ENCODE measurements at places on chromosomes 3 and 15.

DNA sequence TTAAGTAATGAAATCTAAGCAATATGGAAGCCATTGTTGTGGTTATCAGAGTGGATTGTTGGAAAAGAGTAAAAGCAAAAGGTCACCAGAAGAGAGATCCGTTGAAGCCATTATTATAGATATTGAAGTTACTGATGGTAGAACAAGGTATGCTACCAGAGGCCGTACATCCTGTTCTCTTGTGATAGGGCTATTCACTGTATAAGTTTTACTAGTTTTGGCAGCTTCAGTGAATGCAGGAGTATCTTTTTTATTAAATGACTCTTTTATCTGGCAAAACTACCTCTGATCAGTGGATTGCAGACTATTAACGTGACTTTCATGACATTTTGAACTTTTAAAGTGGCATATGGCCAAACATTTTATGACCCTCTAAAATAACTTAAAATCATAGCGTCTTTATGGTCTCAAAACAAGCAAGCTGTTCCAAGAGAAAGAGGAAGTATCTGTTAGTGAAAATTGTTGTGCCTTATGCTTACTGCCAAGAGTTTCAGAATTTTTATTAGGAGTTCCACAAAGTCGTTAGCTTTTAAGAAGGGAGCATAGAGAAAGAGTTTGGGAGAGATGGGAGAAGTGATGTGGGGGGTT is 102.9 kb downstream of the LRRC49 start:
- no peak for DNase-seq

DNA sequence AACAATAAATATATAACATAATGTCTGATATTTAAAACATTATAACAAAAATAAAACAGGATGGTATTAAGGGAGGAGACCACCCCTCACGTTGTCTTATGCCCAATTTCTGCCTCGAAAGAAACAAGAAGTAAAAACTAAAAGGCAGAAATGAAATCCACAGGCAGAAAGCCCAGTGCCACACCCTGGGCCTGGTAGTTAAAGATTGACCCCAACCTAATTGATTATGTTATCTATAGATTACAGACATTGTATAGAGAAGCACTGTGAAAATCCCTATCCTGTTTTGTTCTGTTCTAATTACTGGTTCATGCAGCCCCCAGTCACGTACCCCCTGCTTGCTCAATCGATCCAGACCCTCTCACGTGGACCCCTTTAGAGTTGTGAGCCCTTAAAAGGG is 22.3 kb upstream of the ACP3 start:
- DNase-seq = no peak

DNA sequence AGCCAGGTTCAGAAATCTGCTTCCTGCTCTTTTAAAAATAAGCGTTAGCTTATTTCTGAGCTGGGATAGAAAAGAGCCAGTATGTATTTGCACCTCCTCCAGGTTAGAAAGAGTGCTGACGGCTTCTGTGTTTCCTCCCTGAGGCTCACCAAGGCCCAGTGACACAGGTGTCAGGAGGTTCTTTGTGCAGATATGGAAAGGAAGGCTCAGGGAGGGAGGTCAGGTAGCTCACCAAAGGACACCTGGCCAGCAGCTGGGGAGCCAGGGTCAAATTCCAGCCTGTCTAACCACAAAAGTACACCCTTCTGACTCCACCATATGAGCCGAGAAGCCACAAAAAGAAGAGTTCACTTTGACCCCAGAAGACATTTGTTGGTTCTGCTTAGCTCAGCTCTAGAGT is 201.0 kb upstream of the WNT5A start:
- DNase-seq = no peak

GRCh38 chr3:170757038-170757437 is 113.0 kb downstream of the RPL22L1 start:
- no peak for DNase-seq

DNA sequence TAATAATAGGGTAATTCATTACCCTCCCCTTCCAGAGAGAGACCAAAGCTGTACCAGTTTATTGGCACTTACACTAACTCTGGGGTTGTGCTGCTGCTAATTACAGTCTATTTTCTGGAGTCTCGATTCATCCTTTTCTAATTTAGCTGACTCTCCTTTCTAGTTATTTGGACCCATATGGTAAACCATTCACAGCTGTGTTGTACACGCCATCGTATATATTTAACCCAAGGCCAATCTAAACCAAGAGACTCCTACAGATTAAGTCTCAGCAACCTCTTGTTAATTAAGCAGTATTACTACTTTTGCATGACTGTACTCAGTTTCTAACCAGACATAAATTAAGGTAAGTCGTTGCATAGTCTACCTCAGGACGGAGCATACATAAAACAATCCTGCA is 22.5 kb downstream of the ANXA2 start:
- no peak for DNase-seq

- no peak for DNase-seq
Observed at GRCh38 chr3:164687211-164687610, 391.1 kb downstream of the SI start.

- no peak for DNase-seq
Observed at GRCh38 chr3:49711489-49711888, 8.0 kb downstream of the AMIGO3 start.

GRCh38 chr3:139935866-139936817 is 1.2 kb downstream of the CLSTN2 start:
- no peak for DNase-seq

DNA sequence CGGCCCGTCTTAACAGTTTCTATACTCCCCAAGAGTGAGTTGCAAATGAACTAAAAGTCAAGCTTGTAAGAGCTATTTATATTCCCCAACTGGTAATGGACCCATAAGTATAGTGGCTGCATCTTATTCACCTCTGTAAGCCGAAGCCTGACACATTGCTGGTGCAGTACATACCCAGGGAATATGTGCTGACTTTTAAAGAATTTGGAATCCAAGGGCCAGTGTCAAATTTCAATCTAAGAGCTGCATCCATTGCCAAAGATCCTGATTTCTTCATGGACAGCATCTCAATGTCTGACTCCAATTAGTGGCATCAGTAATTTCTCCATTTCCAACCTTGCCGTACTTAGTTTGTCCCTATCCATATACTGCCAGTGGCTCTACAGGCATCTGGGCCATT is 42.0 kb downstream of the FRMD4B start:
- DNase-seq = no peak

DNA sequence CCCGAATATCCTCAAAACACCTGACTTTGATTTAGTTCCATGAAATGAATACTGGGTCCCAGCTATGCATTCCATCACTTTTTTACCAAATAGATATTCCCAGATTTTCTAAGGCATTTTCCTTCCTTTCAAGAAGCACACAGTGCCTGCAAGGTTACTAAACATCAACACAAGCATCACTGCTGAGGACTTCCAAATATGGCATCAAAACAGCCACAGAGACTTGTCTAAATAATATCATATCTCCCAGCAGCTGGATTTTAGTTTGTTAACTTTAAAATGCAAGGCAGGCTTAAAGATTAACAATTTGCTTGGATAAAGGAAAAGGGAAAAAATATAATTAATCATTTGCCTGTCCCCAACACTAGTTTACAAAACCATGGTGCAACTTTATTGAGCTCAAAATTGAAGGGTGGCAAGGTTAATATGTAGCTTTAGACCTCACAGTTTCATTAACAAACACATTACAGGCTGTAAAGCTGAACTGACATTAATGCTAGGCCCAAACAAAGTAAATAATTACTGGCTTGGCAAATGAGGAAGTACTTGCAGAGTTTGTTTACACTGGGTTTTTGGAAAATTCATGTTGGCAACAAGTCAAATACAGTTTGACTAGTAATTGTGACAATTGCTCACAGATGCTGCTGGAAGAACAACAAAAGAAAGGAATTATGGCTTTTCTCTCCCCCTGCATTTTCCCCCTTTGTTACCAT is 401.7 kb upstream of the CDIN1 start:
- no peak for DNase-seq

DNA sequence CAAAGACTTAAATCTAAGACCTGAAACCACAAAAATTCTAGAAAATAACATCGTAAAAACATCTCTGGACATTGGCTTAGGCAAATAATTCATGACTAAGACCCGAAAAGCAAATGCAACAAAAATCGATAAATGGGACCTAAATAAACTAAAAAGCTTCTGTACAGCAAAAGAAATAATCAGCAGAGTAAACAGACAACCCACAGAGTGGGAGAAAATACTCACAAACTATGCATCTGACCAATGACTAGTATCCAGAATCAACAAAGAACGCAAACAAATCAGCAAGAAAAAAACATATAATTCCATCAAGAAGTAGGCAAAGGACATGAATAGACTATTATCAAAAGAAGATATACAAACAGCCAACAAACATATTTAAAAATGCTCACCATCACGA is 749.4 kb downstream of the PLOD2 start:
- DNase-seq = no peak

DNA sequence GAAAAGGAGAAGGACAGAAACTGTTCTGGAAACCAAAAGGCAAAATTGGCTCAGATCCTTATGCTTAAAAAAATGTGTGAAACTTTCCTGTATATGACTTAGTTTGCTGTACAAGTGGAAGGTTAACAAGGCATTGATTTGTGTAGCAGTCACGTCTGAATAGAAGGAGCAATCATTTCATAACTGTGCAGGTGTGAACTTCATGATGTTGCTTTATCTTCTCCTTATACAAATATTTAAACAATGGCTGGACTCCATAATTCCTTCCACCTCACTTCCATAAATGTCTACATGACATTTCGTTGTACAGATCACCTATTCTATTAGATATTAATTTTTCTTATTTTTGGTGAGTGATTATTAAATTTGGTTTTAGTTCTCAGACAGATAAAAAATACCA is 382.7 kb upstream of the NPAP1 start:
- no peak for DNase-seq

- DNase-seq = no peak
Observed at GRCh38 chr3:29871087-29871486, 590.2 kb downstream of the RBMS3 start.

GRCh38 chr3:53491276-53491675 is 3.1 kb upstream of the CACNA1D start:
- DNase-seq = no peak

DNA sequence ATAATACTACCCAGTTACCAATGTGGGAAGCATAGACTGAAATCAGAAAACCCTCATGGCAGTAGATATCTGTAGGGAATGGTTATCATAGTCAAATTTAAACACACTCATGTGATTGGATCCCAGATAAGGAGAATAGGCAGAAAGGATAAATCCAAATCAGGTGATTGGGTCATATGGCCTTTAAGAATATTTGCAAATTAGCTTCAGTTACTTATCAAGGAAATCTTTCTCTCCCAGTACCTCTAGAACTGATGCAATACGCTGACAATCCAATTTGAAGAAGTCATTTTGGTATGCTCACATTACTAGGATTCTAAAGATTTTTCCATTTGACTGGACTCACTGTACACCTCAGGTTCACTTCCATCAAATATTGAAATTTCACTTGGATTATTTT is 87.7 kb upstream of the MNS1 start:
- no peak for DNase-seq

- no peak for DNase-seq
Observed at GRCh38 chr15:52153900-52154895, 37.0 kb downstream of the GNB5 start.

- peak; percentile 41 for DNase-seq
Observed at GRCh38 chr3:112974178-112974517, 755 bp downstream of the CD200R1 start.

DNA sequence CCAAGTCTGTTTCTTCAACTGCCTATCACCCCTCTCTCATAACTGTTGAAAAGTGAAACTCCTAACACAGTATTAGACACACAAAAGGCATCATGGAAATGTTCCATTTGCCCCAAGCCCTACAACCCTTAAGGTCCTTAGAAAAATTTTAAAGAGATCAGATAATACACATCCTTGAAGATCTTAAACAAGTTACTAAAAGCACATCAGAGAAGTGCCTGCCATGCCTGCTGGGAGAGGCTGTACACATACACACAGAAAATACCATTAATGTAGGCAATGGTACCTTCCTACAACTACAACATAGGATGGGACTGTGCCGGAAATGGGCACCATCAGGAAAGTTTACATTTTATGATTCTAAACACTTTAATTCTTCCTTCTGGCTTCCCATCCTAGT is 3.3 kb downstream of the ADAM10 start:
- no peak for DNase-seq

DNA sequence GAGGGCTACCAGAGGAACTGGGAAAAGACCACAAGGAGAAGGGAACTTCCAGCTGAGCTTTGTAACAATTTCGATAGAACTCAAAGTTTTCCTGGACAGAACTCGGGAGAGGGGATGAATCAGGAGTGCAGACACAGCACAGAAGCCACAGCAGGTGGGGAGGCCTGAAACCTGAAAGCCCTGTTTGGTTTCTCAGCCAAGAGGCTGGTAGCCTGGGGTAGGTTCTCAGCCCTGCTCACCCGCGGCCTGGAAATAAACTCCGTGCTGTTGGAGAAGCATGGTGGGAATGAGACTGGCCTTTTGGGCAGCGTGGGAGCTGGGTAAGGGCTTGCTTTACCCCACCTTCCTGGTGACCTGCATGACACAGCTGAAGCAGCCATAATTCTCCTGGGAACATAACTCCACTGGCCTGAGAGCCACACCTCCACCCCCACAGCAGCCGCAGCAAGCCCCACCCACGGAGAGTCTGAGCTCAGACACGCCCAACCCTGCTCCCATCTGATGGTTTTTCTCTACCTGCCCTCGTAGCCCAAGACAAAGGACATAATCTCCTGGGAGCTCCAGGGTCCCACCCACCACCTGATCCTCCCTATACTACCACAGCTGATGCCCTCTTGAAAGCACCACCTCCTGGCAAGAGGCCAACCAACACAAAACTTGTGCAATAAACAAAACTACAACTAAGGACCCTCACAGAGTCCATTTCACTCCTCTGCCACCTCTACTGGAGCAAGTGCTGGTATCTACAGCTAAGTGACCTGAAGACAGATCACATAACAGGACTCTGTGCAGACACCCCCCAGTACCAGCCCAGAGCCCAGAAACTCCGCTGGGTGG is 52.5 kb upstream of the CHRM5 start:
- DNase-seq = no peak

- DNase-seq = no peak
Observed at GRCh38 chr15:29939404-29939803, 117.1 kb upstream of the TJP1 start.

- DNase-seq = no peak
Observed at GRCh38 chr3:123422457-123422856, 26.4 kb downstream of the ADCY5 start.

DNA sequence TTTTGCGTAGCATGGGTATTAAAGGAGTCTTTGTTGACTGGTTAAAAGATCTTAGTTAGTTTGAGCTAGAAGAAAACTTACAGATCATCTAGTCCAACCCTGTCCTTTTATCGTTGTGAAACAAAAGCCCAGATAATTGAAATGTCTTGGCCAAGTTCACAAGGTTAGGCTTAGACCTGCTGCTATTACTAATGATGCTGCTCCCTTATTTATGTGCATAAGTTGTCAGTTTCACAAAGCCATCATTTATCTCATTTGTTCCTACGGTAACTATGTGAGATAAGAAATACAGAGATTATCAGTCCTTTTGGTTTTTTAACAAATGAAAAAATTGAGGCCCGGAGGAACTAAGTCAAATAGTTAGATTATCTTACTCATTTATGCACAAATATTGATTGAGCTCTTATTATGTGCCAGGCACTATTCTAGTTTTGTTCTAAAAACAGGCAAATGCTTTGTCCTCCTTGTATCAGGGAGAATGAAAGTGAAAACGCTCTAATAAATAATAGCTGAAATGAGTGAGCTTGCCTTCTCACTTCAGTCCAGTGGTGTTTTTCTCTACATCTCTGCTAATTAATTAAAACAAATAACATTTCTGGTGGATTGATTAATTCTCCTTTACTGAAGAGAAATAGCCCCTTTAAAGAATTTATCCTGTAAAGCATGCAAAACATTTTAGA is 49.1 kb upstream of the TPRG1 start:
- DNase-seq = no peak

GRCh38 chr3:84891851-84892250 is 66.9 kb upstream of the CADM2 start:
- no peak for DNase-seq

Measured in T-helper 2 cell (primary cell).